ENCODE measurements at places on chromosomes 3 and 15.

GRCh38 chr15:39154227-39154638 is 426.6 kb upstream of the THBS1 start:
- DNase-seq, result no peak

GRCh38 chr3:138023754-138024153 is 13.8 kb downstream of the CLDN18 start:
- no peak for DNase-seq

DNA sequence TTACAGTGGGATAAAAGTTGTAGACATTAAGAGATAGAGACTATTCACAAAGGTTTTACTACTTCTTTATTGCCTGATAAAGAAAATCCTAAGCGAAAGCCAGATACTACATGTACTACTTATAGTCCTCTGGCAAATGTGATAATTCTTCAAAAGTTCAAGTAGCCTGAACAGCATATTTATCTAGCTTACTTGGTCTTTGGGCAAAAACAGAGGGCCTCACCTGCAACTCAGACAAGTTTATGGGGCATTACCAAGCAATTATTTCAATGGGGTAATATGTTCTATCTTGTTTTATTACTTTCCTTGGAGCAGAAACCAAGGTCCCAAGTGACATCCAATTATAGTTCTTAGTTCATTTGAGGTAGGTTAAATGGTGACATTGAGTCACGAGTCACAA is 390.1 kb upstream of the ARHGEF26 start:
- no peak for DNase-seq

- no peak for DNase-seq
These were observed 21.4 kb upstream of the KPNA1 start for GRCh38 chr3:122535964-122536631.

DNA sequence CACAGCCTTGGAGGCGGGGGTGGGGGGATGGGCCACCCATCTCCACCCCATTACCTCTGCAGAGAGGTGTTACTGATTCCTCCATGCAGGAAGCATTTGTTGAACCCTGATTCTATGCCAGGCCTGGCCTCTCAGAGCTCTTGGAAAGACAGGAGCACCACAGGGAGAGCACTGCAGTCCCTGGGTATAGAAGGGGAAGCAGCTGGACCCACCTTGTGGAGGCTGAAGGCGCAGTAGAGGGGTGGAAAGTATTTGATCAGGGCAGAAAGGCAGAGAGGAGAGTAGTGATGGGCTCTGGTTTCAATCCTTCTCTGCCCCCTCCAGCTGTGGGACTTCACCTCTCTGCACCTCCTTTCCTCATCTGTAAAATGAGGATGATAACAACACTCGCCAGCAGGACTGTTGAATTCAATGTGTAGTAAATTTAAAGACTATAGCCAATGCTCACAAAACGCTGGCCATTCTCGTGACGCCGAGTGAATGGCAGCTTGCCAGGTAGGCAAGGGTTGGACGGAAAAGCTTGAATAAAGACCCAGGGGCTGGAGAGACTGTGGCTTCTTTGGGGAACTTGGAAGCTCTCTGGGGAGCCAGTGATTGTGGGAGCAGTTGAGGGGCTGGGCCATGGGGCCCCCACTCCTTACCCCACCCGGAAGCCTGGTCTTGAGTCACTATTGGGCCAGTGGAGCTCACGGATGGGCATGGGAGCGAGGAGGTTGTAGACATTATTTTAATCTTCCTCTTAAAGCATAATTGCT is 8.0 kb upstream of the CCDC33 start:
- DNase-seq, result no peak
